ENCODE measurements at places on chromosomes 7 and 10.

GRCh38 chr10:94353336-94353735, 9.4 kb downstream of the NOC3L start:
- DNase-seq, result no peak

DNA sequence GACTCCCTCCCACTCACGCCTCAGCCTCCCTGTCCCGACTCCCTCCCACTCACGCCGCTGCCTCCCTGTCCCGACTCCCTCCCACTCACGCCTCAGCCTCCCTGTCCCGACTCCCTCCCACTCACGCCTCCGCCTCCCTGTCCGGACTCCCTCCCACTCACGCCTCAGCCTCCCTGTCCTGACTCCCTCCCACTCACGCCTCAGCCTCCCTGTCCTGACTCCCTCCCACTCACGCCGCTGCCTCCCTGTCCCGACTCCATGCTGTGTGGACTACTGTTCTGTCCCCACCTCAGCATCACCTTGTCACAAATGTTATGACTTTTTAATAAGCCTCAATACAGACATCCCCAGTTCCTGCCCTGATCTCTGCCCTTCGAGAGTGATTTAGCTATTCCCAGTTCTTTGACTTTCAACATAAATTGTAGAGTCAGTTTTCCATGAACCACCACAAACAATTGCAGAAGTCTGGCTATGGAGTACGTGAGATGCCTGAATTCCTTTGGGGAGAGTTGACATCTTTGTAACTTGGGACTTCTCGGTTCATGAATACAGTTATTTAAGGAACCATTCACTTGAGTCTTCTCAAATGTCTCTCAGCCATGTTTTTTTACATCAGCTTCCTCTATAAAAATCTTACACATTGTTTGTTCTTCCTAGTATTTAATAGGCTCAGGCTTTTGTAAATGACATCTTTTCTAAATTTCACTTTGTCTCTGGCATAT, 71.9 kb downstream of the FOXL3 start:
- DNase-seq, result no peak

DNA sequence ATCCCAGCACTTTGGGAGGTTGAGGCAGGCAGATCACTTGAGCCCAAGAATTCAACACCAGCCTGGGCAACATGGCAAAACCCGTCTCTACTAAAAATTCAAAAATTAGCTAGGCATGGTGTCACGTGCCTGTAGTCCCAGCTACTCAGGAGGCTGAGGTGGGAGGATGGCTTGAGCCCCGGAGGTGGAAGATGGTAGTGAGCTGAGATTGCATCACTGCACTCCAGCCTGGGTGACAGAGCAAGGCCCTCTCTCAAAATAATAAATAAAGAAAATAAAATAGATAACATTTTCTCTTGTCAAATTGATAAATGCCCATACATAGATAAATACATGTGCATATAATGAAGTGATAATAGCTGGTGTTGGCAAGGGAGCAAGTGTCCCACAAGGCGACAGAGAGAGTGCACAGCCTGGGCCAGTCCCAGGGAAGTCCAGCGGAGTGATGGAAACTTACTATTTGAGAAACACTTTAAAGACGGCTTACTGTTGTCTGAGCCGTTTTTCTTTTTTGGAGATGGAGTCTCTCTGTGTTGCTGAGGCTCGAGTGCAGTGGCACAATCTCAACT, 33.4 kb upstream of the DLG5 start:
- DNase-seq, result no peak

DNA sequence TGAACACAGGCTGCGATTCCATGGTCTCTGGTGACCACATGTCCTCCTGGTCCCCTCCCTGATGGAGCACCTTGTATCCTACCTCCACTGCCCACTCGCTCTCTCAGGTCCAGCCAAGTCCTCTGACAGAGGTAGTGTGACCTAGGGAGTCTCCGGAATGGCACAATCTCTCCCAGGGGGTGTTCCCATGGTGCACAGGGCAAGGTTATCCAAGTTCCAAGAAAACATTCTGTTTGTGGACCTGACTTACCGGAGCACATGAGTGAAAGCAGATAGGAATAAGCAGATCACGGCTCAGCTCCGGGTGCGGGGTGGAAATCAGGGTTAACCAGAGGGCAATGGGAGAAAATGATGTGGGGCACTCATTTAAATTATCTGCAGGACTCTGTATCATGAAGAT, 45.8 kb upstream of the INSIG1 start:
- DNase-seq, result no peak

- DNase-seq, result no peak
Measured at GRCh38 chr7:156554488-156554887, 86.1 kb upstream of the RNF32 start.

- no peak for DNase-seq
Measured at GRCh38 chr7:78607099-78607498, 808.5 kb downstream of the PHTF2 start.

DNA sequence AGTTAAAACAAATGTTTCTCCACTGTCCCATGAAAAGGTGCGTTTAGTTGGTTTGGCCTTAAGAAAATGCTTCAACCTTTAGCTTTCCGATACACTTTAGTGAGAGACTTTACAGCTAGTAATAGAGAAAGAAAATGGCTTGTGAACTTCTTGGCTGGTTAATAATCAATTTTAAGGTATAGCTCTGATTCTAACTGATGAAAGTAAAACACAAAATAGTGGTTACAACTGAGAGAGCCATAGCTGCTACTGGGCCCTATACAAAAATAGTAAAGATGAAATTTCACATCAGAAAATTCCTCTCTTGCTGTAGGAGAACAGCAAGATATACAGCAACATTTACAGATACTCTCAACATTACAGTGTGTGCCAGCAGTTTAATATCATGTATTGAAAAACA, 371.4 kb downstream of the PHTF2 start:
- DNase-seq, result no peak

- DNase-seq, result no peak
Measured at GRCh38 chr10:29657719-29658274, 23.0 kb upstream of the SVIL start.

- DNase-seq, result no peak
Measured at GRCh38 chr10:110751850-110752249, 107.7 kb downstream of the RBM20 start.

- no peak for DNase-seq
Measured at GRCh38 chr10:80191589-80192270, 13.6 kb downstream of the ANXA11 start.

Data from stimulated activated CD4-positive, alpha-beta T cell treated with anti-CD3 and anti-CD28 coated beads, Interleukin-4, amount 100 ng/mL, for 24 hours (primary cell).